Pericardium fibroblast (primary cell): ENCODE measurements at places on chromosomes 16 and 17. TPM values are rescaled to one million over a fixed set of nuclear protein-coding genes. Genes with fewer than 3 reads are reported as not detected.

ABCC11 gene
- under 0.01 TPM in 1 of 2 replicates, not detected in the other for total RNA-seq

XYLT1 gene
- 4.3 and 12.1 TPM in 2 replicates for total RNA-seq

P2RX5 gene
- 0.58 and 1.4 TPM in 2 replicates for total RNA-seq

SPATA32 gene
- total RNA-seq: not detected in 2 replicates

SMIM36 gene
- not detected in 2 replicates for total RNA-seq

CHTF18 gene
- total RNA-seq: 1.6 and 7.8 TPM in 2 replicates

DPEP3 gene
- total RNA-seq: not detected in 2 replicates

ZNF385C gene
- total RNA-seq: 0.60 TPM in 1 of 2 replicates, not detected in the other
